ENCODE measurements at places on chromosomes 7 and 10. TPM values are rescaled to one million over a fixed set of nuclear protein-coding genes. Genes with fewer than 3 reads are reported as not detected.

The ADCY1 gene
- 1.8 TPM for total RNA-seq

The CALHM3 gene
- not detected for total RNA-seq

The NPY4R2 gene
- not detected for total RNA-seq

DNA sequence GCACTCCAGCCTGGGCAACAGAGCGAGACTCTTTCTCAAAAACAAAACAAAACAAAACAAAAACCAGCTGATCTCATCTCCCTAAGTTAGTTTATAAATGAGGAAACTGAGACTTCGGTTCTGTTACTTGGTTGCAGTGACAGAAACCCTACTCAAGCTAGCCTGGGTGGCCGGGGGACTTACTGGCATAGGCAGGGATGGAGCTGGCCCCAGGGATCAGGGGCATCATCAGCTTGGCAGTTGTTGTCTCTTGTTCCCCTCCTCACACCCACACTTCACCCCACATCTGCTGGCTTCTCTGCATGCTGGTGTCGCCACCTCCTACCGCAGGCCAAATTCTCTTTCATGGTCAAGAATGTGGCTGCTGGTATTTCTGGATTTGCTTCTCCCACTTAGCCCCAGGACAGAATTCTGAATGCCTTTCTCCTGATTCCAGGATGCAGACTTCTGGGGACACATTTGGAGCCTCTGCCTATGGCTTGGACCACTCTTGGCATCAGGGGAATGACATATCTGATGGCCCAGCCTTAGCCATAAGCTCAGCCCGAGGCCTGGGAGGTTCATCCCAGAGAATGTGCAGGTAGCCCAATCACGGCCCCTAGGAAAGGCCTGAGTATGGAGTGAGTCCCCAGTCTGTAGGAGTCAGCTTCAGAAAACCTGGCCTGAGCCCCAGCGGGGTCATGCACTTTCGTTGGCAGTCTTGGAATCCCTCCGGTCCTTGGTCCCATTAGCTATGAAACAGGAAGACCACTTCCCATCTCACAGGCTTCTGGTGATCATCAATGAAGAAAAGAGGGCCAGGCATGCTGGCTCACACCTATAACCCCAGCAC, 41.6 kb upstream of the CTBP2 start:
- H3K27me3 ChIP-seq = no peaks in the 10 kb centered on the region
- H3K4me1 ChIP-seq = no peaks in the 10 kb centered on the region
- no peaks in the 10 kb centered on the region for H3K36me3 ChIP-seq
- no peak for DNase-seq
- H3K27ac ChIP-seq = no peak overlapping the region
- H3K4me3 ChIP-seq = no peak overlapping the region

GRCh38 chr7:27771111-27771510, 31.1 kb downstream of the TAX1BP1 start:
- H3K27ac ChIP-seq = no peak overlapping the region
- no peaks in the 10 kb centered on the region for H3K27me3 ChIP-seq
- H3K4me3 ChIP-seq = no peak overlapping the region
- H3K4me1 ChIP-seq = peaks cover 23% of the 10 kb centered on the region
- no peak for DNase-seq
- H3K36me3 ChIP-seq = no peaks in the 10 kb centered on the region

- H3K36me3 ChIP-seq = no peaks in the 10 kb centered on the region
- peaks cover 27% of the 10 kb centered on the region for H3K27me3 ChIP-seq
- H3K4me3 ChIP-seq = peak overlapping the region; percentile 55
- no peak overlapping the region for H3K27ac ChIP-seq
- peaks cover 10% of the 10 kb centered on the region for H3K4me1 ChIP-seq
Observed at GRCh38 chr7:124031919-124032318, 948 bp downstream of the TMEM229A start.

DNA sequence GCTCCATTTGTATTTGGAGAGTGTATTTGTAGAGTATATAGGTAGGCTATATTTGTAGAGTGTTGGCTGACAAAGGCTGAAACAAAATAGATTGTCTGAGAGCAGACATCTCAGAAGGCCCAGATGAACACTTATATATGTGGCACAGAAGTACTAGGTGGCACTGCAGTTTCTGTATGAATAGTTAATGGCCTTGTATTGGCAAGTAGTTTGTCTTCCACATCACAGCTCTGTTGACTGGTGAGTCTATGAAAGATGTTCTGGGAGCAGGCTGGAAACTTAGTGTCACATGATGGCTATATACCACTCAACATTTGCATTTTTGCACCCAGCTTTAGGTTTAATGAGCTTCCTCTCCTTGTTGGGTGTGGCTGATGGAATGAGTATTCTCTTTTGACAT, 51.9 kb downstream of the CCNY start:
- peaks cover 45% of the 10 kb centered on the region for H3K4me1 ChIP-seq
- H3K4me3 ChIP-seq = no peak overlapping the region
- no peaks in the 10 kb centered on the region for H3K27me3 ChIP-seq
- no peak for DNase-seq
- no peaks in the 10 kb centered on the region for H3K36me3 ChIP-seq

- H3K4me3 ChIP-seq = no peak overlapping the region
- H3K36me3 ChIP-seq = no peaks in the 10 kb centered on the region
- H3K27me3 ChIP-seq = no peaks in the 10 kb centered on the region
Observed at GRCh38 chr10:76055466-76055865, 624.0 kb downstream of the LRMDA start.

GRCh38 chr10:126904516-126904817, 761 bp upstream of the DOCK1 start:
- no peak for DNase-seq
- peaks cover 8% of the 10 kb centered on the region for H3K27me3 ChIP-seq
- H3K4me3 ChIP-seq = peak overlapping the region; percentile 71
- H3K27ac ChIP-seq = no peak overlapping the region
- no peaks in the 10 kb centered on the region for H3K36me3 ChIP-seq

DNA sequence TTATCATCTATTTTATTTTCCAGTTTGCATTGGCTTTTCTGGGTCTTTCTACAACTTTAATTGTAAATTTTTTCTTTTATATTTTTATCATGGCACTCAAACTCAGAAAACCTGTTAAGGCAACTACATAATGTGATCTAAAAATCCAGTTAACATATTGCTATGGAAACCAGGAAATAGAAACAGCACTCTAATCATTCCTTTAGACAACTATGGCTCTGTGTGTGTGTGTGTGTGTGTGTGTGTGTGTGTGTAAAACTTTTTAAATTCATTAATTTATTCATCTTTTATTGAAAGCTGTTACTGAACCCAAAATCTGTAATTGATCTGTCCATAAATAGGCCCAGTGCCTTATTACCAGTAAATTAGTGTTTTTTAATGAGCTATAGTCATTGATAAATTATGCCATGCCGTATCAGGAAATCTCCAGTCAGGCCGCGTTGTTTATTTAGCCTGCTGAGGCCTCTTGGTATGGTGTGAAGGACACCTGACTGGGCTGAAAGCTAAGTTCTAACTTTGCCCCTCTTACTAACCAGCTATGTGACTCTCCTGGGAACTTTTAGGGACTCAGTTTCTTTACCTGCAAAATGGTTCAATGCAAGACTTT, 1.5 kb upstream of the MET start:
- peak overlapping the region; percentile 96 for H3K27ac ChIP-seq
- no peaks in the 10 kb centered on the region for H3K27me3 ChIP-seq
- H3K4me1 ChIP-seq = peaks cover 38% of the 10 kb centered on the region
- H3K4me3 ChIP-seq = no peak overlapping the region

GRCh38 chr7:44323381-44324203, 1.8 kb downstream of the CAMK2B start:
- peak overlapping the region; percentile 98 for H3K27ac ChIP-seq
- peak overlapping the region; percentile 25 for H3K4me3 ChIP-seq
- H3K36me3 ChIP-seq = no peaks in the 10 kb centered on the region
- H3K4me1 ChIP-seq = peaks cover 51% of the 10 kb centered on the region

DNA sequence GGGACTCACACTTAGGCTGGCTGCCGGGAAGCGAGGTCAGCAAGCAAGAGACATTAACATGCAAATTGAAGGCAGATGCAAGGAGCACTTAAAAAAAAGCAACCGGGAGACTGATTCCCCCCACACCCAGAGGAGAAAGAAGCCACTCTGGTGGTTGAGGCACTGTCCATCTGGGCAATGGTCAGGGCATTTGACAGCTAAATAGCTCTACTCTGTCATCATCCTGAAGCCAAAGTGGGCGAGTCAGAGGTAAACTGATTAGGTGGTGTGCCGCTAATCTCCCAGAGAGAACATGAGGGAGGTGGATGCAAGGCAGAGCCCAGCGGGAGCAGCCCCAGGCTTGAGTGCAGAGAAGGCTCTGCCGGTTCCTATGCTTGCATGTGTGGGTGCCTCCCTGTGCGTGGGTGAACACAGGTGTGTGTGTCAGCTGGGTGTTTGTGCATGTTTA, 100.6 kb downstream of the PLXNA4 start:
- H3K27ac ChIP-seq = no peak overlapping the region
- H3K27me3 ChIP-seq = no peaks in the 10 kb centered on the region
- no peak for DNase-seq
- no peaks in the 10 kb centered on the region for H3K36me3 ChIP-seq

- H3K36me3 ChIP-seq = no peaks in the 10 kb centered on the region
- H3K4me1 ChIP-seq = no peaks in the 10 kb centered on the region
- H3K4me3 ChIP-seq = no peak overlapping the region
- H3K27me3 ChIP-seq = no peaks in the 10 kb centered on the region
- DNase-seq = no peak
- no peak overlapping the region for H3K27ac ChIP-seq
Observed at GRCh38 chr7:25048444-25048834, 68.5 kb upstream of the OSBPL3 start.

DNA sequence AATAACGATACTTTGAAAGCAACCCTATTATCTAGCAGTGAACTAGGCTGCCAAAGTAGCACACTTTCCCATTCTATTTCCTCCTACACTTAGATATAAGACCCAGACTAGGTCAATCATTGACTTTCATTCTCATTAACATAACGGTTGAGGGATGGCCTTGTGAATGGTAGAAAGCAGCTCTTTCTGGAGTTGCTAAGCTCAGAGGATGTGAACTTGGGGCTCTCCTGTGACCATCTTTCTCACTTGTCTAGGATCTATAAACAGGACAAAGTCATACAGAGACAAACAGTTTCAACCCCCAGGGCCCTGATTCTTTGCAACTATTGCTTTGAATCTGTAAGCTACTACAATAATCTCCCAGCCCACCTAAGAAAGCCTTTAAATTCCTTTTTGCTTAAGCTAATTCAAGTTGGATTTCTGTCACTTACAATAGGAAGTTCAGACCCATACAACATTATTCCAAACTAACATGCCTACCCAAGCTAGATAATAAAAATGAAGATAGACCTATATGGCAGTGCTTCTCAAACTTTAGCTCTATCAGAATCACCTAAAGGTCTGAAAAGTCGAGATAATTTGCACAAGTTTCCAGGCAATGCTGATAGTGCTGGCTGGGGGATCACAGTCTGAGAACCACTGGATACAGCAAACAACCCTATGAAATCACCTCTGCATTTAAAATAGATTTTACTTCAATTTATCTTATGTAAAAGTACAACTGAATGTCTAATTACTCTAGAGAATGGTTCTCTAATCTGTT, 16.7 kb downstream of the P4HA1 start:
- H3K4me1 ChIP-seq = peaks cover 48% of the 10 kb centered on the region
- H3K36me3 ChIP-seq = peaks cover 8% of the 10 kb centered on the region
- H3K27me3 ChIP-seq = no peaks in the 10 kb centered on the region
- H3K27ac ChIP-seq = no peak overlapping the region

DNA sequence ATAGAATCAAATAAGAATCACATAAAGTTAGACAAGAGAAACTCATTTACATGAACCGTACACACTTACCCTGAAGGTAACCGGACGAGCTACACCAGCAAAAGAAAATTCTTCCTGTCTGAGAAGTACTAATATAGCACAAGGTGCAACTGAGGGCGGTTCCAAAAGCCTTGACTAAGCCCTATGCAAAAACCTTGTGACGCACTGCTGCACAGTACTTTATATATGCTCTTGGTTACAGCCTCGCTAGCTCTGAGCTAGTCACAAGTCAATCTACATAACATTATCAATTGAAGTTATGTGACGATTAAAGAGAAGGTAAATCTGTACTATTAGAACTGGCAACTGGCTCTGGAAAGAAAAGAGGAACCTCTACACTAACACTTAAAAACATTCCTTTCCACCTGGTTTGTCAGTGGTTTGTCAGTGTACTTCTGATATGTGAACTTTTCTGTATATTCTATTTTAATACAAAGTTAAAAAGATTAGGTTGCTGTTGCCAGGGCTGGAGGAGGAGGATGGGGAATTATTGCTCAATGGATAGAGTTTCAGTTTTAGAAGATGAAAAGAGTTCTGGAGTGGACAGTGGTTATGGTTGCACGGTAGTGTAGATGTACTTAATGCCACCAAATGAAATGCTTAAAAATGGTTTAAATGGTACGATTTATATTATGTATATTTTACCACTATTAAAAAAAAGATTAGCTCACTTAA, 21.6 kb downstream of the NT5C3A start:
- DNase-seq = peak; percentile 73
- peak overlapping the region; percentile 65 for H3K4me3 ChIP-seq
- H3K4me1 ChIP-seq = peaks cover 61% of the 10 kb centered on the region
- peak overlapping the region; percentile 84 for H3K27ac ChIP-seq
- H3K36me3 ChIP-seq = no peaks in the 10 kb centered on the region

GRCh38 chr7:69177941-69178494, 420.3 kb upstream of the AUTS2 start:
- peak; percentile 26 for DNase-seq
- no peak overlapping the region for H3K4me3 ChIP-seq
- no peaks in the 10 kb centered on the region for H3K27me3 ChIP-seq
- no peaks in the 10 kb centered on the region for H3K36me3 ChIP-seq
- H3K4me1 ChIP-seq = no peaks in the 10 kb centered on the region

DNA sequence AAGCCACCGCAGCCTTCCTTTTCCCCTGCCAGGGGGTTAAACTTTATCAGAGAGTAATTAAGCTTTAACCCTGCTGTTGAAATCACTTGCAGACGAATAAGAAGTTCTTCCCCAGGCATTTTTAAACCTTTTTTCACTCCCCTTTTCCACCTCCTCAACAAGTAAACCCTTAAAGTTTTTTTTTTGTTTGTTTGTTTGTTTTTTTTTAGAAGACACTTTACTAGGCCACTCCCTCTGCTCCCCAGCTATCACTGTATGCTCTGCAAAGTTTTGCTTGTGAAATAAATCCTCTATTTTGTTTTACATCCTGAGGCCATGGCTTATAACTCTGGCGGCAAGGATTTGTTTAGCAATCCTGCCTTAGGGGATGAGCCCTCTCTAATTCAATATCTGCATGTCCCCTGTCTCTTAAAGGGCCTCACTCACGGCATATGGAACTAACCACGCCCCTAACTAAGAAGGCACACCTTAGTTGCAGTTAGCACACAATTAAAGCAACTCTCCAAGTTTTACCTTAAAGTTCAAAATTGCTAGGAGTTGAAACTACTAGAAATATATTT, 1354.7 kb upstream of the LRRTM3 start:
- no peak for DNase-seq
- no peaks in the 10 kb centered on the region for H3K27me3 ChIP-seq
- no peaks in the 10 kb centered on the region for H3K4me1 ChIP-seq
- peak overlapping the region; percentile 28 for H3K4me3 ChIP-seq
- H3K27ac ChIP-seq = no peak overlapping the region

- no peaks in the 10 kb centered on the region for H3K4me1 ChIP-seq
- no peaks in the 10 kb centered on the region for H3K36me3 ChIP-seq
- no peak overlapping the region for H3K27ac ChIP-seq
- no peak for DNase-seq
- no peaks in the 10 kb centered on the region for H3K27me3 ChIP-seq
Observed at GRCh38 chr7:103870664-103871063, 118.8 kb downstream of the RELN start.

GRCh38 chr10:65235846-65236245, 1690.0 kb upstream of the LRRTM3 start:
- no peaks in the 10 kb centered on the region for H3K4me1 ChIP-seq
- no peak for DNase-seq
- H3K36me3 ChIP-seq = no peaks in the 10 kb centered on the region
- no peak overlapping the region for H3K27ac ChIP-seq
- no peaks in the 10 kb centered on the region for H3K27me3 ChIP-seq

All from gastrocnemius medialis (tissue), 4 donors.